ENCODE measurements at places on chromosomes 1 and 21.

GRCh38 chr1:201145816-201146215, 8.5 kb downstream of the TMEM9 start:
- H3K4me1 ChIP-seq = no peaks in the 10 kb centered on the region
- DNase-seq = no peak
- no peaks in the 10 kb centered on the region for H3K27me3 ChIP-seq
- H3K27ac ChIP-seq = no peak overlapping the region

DNA sequence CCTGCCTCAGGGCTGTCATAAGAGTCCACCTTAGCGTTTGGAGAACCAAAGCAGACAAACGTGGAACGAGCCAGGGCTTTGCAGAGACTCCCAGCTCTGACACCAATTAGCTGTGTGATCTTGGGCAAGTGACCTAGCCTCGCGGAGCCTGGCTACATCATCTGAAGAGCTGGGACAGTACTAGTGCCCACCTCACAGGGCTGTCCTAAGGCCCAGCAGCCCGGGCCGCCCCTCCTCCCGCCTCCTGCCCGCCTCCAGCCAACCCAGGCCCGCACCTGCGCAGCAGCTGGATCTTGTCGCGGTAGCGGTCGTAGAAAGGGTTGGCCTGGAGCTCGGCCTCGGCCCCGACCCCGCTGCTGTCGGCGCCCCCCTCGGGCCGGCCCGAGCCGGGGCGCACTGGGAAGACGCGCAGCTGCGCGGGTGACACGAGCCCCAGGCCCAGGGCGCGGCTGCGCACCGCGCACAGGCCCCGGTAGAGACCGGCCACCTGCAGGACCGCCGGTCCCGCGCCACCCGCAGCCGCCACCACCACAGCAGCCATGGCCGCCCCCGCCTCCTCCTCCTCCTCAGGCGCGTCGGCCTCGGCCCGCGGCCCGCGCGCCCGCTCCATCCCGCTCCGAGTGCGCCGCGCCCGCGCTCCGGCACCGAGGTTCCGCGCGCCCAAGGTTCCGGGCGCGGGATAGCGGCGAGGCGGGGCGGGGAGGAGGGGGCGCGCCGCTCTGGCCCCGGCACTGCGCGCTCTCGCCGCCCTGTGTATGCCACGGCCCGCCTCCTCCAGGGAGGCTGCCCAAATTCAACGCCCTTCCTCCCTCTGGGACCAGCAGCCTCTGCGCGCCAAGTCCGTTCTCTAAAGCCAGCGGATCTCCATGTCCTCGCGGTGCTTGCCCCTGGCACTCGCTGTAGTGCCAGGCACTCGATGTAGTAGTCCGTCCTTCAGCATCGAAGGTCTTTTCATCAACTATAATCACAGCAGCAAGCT, at the start of gene ATPAF1:
ATPAF1 (minus strand) TSS at position 583 of the 979 bp plus-strand sequence; CDS start at position 541, 42 bp downstream.
- H3K27me3 ChIP-seq = no peaks in the 10 kb centered on the region
- H3K36me3 ChIP-seq = peaks cover 13% of the 10 kb centered on the region
- H3K4me3 ChIP-seq = no peak within 1 kb of the TSS
- peak within 1 kb of the TSS; percentile 38 for H3K27ac ChIP-seq

DNA sequence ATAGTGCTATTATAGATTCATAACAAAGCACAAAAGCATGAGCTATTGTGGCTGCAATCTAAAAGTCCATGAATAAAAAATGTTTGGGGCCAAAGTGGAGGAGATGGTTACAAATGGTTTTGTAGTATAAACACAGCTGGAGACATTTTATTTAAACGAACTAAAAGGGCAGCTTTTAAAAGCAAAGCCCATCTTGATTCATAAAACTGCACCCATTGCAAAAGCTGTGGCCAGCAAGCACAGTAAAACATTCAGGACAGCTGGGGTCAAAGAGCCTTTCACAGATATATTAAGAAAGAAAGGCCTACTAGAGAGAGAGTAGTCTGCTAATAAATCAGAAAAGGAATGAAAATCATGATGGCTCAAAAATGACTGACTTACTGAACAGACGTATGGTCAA, 520.8 kb downstream of the NUF2 start:
- H3K27me3 ChIP-seq = no peaks in the 10 kb centered on the region
- H3K4me1 ChIP-seq = no peaks in the 10 kb centered on the region
- DNase-seq = no peak
- peaks cover 5% of the 10 kb centered on the region for H3K36me3 ChIP-seq
- no peak overlapping the region for H3K27ac ChIP-seq

GRCh38 chr1:201447903-201448871, 20.8 kb downstream of the PHLDA3 start:
- no peaks in the 10 kb centered on the region for H3K36me3 ChIP-seq
- H3K27me3 ChIP-seq = peaks cover 41% of the 10 kb centered on the region
- no peak overlapping the region for H3K4me3 ChIP-seq
- peak; percentile 28 for DNase-seq
- H3K4me1 ChIP-seq = peaks cover 6% of the 10 kb centered on the region

- H3K27me3 ChIP-seq = peaks cover 64% of the 10 kb centered on the region
- H3K36me3 ChIP-seq = no peaks in the 10 kb centered on the region
- no peak overlapping the region for H3K27ac ChIP-seq
- H3K4me3 ChIP-seq = no peak overlapping the region
- no peak for DNase-seq
Observed at GRCh38 chr1:232676307-232676706, 46.4 kb upstream of the SIPA1L2 start.

- no peak for DNase-seq
- H3K36me3 ChIP-seq = peaks cover 8% of the 10 kb centered on the region
- no peaks in the 10 kb centered on the region for H3K27me3 ChIP-seq
- H3K27ac ChIP-seq = no peak overlapping the region
- H3K4me1 ChIP-seq = no peaks in the 10 kb centered on the region
Observed at GRCh38 chr1:37561133-37562132, 4.7 kb downstream of the DNALI1 start.

GRCh38 chr1:20211511-20211931, 25.2 kb upstream of the PLA2G2C start:
- no peak overlapping the region for H3K4me3 ChIP-seq
- H3K27me3 ChIP-seq = peaks cover 74% of the 10 kb centered on the region
- H3K36me3 ChIP-seq = peaks cover 2% of the 10 kb centered on the region
- H3K4me1 ChIP-seq = no peaks in the 10 kb centered on the region

- H3K4me1 ChIP-seq = peaks cover 5% of the 10 kb centered on the region
- no peak overlapping the region for H3K27ac ChIP-seq
- H3K4me3 ChIP-seq = no peak overlapping the region
- peaks cover 39% of the 10 kb centered on the region for H3K27me3 ChIP-seq
- DNase-seq = no peak
Observed at GRCh38 chr1:153355445-153356071, 2.1 kb upstream of the S100A9 start.

DNA sequence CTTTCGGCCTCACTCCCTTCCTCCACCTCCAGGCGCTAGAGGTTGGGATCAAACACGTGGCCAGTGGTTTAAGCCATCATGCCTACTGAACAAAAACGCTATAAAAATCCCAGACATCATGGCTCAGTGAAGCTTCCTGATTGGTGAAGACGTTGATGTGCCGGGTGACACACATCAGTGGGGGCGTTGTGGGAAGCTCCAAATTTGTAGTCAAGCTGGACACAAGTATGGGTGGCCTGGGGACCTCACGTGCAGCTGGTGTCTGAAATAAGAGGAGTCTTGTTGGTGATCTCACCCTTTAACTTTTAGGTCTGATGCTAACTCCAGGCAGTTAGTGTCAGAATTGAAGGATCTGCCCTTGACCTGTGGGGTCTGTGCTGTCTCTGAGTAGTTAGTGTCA, 6.7 kb downstream of the CFAP298 start:
- H3K4me1 ChIP-seq = peaks cover 20% of the 10 kb centered on the region
- no peak overlapping the region for H3K27ac ChIP-seq
- H3K27me3 ChIP-seq = no peaks in the 10 kb centered on the region
- no peak overlapping the region for H3K4me3 ChIP-seq
- DNase-seq = no peak

DNA sequence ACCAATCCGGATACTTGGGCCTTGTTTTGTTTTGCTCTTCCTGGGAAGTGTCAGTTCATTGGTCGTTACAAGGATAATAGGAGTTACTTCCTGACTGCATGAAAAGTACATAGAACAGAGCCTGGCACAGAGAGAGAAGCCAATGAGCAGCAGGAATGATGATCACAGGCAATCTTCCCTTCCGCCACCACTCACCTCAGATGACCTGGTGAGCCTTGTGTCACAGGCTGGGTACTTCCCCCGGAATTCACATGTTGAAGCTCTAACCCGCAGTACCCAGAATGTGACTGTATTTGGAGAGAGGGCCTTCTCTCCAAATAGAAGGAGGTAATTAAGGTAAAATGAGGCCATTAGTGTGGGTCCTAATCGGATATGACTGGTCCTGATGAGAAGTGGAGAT, 18.8 kb upstream of the GPR137B start:
- no peak overlapping the region for H3K27ac ChIP-seq
- no peaks in the 10 kb centered on the region for H3K36me3 ChIP-seq
- no peak overlapping the region for H3K4me3 ChIP-seq
- peaks cover 21% of the 10 kb centered on the region for H3K4me1 ChIP-seq
- no peaks in the 10 kb centered on the region for H3K27me3 ChIP-seq
- DNase-seq = no peak

- H3K27ac ChIP-seq = no peak overlapping the region
- H3K27me3 ChIP-seq = no peaks in the 10 kb centered on the region
- H3K4me3 ChIP-seq = no peak overlapping the region
- no peak for DNase-seq
- no peaks in the 10 kb centered on the region for H3K4me1 ChIP-seq
Observed at GRCh38 chr1:234454926-234455325, 24.1 kb downstream of the TARBP1 start.

- H3K27ac ChIP-seq = no peak overlapping the region
- H3K27me3 ChIP-seq = peaks cover 18% of the 10 kb centered on the region
- H3K4me3 ChIP-seq = no peak overlapping the region
- no peaks in the 10 kb centered on the region for H3K4me1 ChIP-seq
- no peaks in the 10 kb centered on the region for H3K36me3 ChIP-seq
Observed at GRCh38 chr1:22754106-22754768, 43.6 kb downstream of the EPHB2 start.

- no peak overlapping the region for H3K27ac ChIP-seq
- no peaks in the 10 kb centered on the region for H3K27me3 ChIP-seq
Observed at GRCh38 chr1:245382981-245383380, 228.2 kb downstream of the KIF26B start.

GRCh38 chr1:15994590-15995351, 9.3 kb upstream of the SRARP start:
- DNase-seq = no peak
- H3K27me3 ChIP-seq = peaks cover 21% of the 10 kb centered on the region
- peaks cover 1% of the 10 kb centered on the region for H3K36me3 ChIP-seq
- H3K4me1 ChIP-seq = no peaks in the 10 kb centered on the region
- no peak overlapping the region for H3K27ac ChIP-seq

GRCh38 chr1:110765640-110766335, 91.0 kb upstream of the KCNA3 start:
- H3K36me3 ChIP-seq = no peaks in the 10 kb centered on the region
- no peak overlapping the region for H3K4me3 ChIP-seq
- no peak overlapping the region for H3K27ac ChIP-seq
- H3K4me1 ChIP-seq = peaks cover 5% of the 10 kb centered on the region
- H3K27me3 ChIP-seq = peaks cover 47% of the 10 kb centered on the region

GRCh38 chr1:2330519-2331199, 60.7 kb downstream of the MORN1 start:
- no peak overlapping the region for H3K4me3 ChIP-seq
- no peak for DNase-seq
- H3K27ac ChIP-seq = no peak overlapping the region
- H3K4me1 ChIP-seq = peaks cover 6% of the 10 kb centered on the region
- H3K27me3 ChIP-seq = peaks cover 13% of the 10 kb centered on the region
- H3K36me3 ChIP-seq = no peaks in the 10 kb centered on the region

GRCh38 chr21:34840693-34841092, 171.9 kb downstream of the CLIC6 start:
- peak overlapping the region; percentile 74 for H3K27ac ChIP-seq
- no peak for DNase-seq
- peaks cover 35% of the 10 kb centered on the region for H3K36me3 ChIP-seq
- H3K27me3 ChIP-seq = no peaks in the 10 kb centered on the region

GRCh38 chr1:109162626-109163025, 48.7 kb downstream of the ELAPOR1 start:
- H3K27ac ChIP-seq = no peak overlapping the region
- H3K36me3 ChIP-seq = peaks cover 1% of the 10 kb centered on the region
- no peak for DNase-seq
- peak overlapping the region; percentile 39 for H3K4me3 ChIP-seq
- no peaks in the 10 kb centered on the region for H3K27me3 ChIP-seq

- peaks cover 78% of the 10 kb centered on the region for H3K4me1 ChIP-seq
- H3K27ac ChIP-seq = no peak overlapping the region
- no peak for DNase-seq
- peaks cover 2% of the 10 kb centered on the region for H3K36me3 ChIP-seq
Observed at GRCh38 chr1:172679000-172679772, 20.3 kb downstream of the FASLG start.

DNA sequence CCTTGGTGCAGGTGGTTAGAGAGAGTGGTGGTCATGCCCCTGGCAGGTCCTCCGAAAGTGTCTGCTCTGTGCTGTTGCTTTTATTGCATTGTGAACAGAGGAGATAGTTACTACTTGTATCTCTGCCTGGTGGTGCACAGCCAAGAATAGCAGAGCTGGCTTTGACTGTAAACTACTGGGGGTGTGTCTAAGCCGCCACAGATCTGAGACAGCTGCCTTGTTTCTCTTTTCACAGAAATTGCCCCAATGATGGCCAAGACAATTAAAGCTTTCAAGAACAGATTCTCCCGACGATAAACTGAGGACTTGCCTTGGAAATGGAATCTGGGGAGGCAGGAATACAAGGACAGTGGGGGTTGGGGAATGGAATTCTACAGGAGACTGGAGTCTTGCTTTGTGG, 16.0 kb downstream of the ELOA start:
- peaks cover 9% of the 10 kb centered on the region for H3K4me1 ChIP-seq
- no peak overlapping the region for H3K4me3 ChIP-seq
- no peaks in the 10 kb centered on the region for H3K27me3 ChIP-seq
- no peak overlapping the region for H3K27ac ChIP-seq
- peaks cover 73% of the 10 kb centered on the region for H3K36me3 ChIP-seq

All from central memory CD8-positive, alpha-beta T cell (primary cell).